C1 segment of cervical spinal cord (tissue), 14 donors: ENCODE measurements at places on chromosomes 3 and 15.

GRCh38 chr15:81375461-81375860 lies 1.4 kb upstream of the TMC3 start:
- DNase-seq = no peak

GRCh38 chr3:66439666-66440344 lies 61.0 kb downstream of the LRIG1 start:
- no peak for DNase-seq

DNA sequence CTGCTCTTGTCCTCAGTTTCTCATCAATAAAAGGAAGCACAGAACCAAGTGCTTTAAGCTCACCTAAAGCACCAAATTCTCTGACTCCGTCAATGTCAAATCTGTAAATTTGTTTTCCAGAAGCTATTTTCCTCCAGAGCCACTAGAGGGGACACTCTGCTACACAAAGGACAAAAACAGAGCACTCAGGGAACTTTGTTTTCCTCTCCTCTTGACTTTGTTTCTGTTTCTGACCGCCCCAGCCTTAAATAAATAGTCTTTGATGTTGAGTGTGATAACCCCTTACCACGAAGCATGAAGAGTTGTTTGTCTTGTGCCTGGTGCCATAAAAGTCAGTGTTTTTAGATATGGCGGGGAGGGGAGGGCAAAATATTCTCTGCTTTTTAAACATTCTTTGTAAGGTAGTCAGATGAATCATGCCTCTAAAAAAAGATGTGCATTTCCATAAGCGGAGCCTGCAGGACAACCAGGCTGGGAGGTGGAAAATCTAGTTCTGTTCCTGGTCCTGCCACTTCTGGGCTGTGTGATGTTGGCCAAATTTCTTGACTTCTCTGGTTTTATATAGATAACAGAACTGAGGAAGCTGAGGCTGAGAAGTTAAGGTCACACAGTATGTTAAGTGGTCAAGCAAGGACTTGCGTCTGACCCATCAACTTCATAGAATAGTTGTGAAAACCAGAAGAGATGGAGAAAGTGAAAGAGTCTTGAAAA lies 7.3 kb upstream of the ZBTB38 start:
- no peak for DNase-seq

GRCh38 chr3:128506754-128507153 lies 13.8 kb upstream of the GATA2 start:
- DNase-seq = no peak

GRCh38 chr3:11944052-11944673 lies 60.0 kb upstream of the SYN2 start:
- DNase-seq = peak; percentile 61

DNA sequence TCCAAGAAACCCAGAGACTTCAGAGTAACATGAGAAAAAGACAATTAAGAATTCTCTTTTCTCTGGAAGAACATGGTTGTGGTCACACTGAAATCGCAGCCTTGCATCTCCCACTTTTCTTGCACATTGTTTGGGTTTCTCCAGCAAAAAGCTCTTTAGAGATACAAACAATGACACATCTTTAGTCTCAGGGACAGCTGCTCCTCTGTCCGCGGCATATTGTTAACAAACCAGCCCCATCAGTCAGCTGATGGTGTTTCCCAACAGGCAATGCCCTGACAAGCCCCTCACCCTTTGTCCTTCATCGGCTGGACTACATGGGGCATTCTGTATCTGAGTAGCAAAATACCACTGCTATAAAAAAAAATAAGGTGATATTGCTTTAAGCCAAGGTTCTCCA lies 53.4 kb downstream of the UMPS start:
- DNase-seq = no peak

DNA sequence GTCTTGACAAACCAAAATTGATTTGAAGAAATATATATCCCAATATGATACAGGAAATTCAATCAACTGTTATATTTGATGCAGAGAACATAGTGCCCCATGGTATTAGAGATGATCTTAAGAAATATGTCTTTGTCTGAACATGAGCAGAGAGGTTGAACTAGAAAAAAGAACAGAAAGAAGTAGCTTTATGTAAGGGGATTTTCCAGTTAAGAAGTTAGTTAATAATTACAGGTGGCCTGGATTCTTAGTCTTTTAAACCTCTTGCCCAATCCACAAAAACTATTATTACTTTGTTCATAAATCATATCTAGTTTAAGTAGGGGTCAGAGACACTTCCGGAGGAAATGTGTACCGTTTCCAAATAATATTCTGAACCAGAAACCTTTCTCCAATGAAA lies 1186.7 kb upstream of the EPHA6 start:
- DNase-seq = no peak
